ENCODE measurements at places on chromosomes 5 and 9.

- no peak for DNase-seq
These were observed 326.7 kb upstream of the GRAMD2B start for GRCh38 chr5:126096442-126097006.

- peak; percentile 71 for DNase-seq
These were observed 51.9 kb upstream of the ZSWIM6 start for GRCh38 chr5:61280205-61280604.

- no peak for DNase-seq
These were observed 212.0 kb upstream of the KIF2A start for GRCh38 chr5:62093976-62094375.

DNA sequence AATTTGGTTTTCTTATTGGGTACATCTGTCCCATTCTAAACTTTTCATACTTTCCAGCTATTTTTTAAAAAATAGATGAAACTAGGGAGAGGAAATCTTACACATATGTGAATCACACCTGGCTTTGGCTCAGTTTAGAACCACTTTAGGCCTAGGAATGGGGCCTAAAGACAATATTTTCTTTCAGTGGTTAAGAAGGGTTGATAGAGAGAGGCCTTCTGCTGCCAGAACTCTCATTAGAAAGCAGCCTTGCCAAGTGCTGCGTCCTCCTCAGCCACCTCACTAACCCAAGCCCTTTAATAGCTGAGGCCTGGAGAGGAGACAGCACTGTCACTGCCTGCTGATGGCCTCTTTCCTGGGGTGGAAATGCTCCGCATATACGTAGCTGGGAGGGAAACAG lies 167.5 kb downstream of the SAXO1 start:
- DNase-seq, result no peak

DNA sequence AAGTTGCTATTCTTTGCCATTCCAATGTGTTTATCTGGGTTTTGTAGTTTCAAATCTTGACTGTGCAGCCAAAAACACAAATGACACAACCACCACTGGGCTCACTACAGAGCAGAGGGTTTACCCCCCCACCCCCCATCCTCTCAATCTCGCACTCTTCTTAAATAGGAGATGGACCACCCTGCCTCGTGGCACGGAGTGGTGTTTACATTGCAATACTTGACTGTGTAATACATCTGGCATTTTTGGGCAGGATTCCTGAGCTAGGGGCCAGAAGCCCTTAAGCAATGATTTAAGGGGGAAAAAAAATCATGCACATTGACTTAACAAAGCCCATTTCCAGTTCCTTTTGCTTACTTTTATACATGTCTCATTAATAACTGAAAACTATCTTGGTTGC lies 19.0 kb downstream of the PTCH1 start:
- no peak for DNase-seq

GRCh38 chr9:35911690-35912089 lies 2.4 kb downstream of the SPAAR start:
- DNase-seq, result no peak

DNA sequence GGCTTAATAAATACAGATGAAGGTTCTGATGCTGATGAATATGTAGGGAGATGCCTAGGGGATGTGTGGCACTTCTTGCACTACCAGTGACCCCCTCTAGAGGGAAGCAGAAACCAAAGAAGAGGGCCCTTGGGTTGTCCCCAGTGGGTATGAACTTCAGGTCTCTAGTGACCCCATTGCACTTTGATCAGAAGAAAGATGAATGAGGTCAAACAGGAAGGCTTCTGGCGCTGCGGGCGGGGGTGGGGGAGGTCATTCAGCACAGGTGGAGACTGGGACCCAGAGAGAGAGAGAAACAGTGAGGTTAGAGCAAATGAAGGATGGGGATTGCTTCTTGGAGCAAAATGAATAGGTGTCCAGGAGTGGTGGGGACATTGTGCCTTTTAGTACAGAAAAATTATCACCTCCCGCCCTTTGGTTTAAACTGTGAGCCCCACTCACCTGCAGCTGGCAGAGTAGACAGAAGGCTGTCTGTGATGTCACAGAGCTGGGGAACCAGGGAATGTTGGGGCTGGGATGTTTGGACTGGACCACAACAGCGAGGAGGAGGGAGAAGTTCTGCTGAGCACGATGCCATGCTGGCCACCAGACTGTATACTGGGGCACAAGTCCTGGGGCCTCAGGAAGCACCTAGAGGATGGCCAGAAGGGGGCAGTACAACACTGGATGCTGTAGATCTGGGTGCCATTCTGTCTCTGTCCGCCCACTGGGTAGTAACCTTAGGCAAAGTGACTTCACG lies at the start of gene TEX48:
TEX48 (minus strand) TSS at position 599 of the 739 bp plus-strand sequence. CDS start 10,469 bp downstream, outside the sequence.
- peak; percentile 85 for DNase-seq

- DNase-seq, result no peak
These were observed 517.5 kb downstream of the AGTPBP1 start for GRCh38 chr9:85224301-85224700.

GRCh38 chr5:19369048-19369447 lies 619.0 kb downstream of the CDH18 start:
- DNase-seq, result no peak

DNA sequence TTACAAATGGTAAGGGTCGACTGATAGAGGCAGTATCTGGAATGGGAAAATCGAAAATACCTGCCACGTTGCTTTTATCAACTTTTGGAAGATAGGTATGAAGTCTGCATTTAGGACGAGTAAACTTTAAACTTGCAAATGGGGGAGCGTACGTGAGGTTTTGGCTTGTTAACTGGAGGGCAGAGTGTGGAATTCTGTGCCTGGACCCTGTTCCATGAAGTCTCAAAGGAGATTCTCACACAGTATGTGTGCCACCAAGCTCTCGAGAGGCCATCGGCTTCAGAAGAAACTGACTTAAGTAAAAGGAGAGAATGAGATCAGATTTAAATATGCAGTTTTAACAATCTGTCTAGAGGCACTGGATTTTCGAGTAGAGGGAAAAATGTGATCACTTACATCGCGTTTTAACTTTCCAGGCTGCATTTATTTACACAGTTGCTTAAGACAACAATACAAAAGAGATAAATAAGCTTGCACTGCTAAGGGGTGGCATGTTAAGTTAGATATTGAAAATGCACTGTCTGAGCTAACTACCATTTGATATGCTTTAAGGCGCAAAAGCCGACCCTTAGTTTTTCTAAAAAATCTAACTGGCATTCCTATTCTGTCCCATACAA lies 401.6 kb downstream of the EBF1 start:
- DNase-seq, result no peak

DNA sequence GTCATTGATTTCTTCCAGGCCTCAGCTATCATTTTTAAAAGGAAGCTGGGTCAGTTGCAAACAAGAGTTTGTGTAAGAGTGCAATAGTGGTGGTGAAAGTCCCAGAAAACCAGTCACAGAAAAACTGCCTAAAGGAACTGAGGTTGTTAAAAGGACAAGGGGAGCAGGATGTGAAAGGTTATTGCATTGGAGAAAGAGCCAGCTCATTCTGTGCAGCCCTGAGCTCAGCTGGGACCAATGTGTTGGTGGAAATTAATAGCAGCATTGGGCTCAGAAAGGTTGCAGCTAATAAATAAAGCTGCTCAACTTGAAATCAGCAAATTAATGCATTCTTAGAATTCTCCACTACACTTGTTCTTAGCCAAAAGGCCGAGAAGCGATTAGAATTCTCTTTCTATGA lies 34.9 kb downstream of the NREP start:
- no peak for DNase-seq

- no peak for DNase-seq
These were observed 428.1 kb downstream of the ARHGEF28 start for GRCh38 chr5:74054139-74054538.

DNA sequence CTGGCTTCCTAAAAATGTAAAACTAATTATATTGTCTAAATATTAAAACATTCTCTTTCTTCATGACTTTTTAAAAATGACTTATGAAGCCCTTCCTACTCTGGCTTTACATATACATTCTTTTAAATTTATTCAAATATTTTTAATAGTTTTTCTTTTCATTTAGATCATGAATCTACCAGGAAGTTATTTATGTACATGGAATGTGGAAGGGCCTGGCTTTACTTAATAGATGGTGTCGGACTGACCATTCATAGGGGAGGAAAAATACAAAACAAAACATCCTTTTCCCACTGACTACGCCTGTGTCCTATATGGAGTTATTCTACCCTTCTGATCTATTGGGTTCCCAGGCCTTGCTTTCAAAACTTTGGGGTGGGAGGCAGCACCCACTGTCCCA lies 129.8 kb downstream of the MACROH2A1 start:
- DNase-seq, result no peak

- no peak for DNase-seq
These were observed 62.7 kb upstream of the OSMR start for GRCh38 chr5:38783011-38783561.

DNA sequence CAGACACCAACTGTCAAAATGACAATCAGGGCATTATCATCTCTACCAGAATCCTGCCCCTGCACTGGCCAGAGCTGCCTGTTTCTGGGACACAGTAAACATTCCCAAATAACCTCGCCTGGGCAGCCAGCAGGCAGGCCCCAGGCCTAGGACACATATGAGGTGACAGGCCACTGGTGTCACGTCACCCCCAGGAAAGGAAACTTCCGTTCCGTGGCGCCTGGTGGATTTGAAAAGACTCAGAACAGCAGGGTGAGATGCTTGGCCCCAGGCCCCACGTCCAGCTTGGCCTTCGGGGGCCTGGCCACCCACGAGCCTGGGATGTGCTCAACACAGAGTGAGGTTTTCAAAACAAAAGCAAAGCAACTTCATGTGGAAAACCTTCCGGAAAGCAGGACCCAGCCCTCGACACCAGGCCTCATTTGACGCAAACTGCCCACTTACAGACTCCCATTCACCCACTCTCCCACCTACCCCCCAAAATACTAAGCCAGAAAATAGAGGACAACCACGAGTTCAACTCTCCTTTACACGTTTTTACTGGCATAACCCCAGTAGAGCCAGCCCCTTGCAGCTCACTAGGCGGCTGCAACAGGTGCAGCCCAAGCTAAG lies 1.2 kb downstream of the SEMA4D start:
- peak; percentile 37 for DNase-seq

DNA sequence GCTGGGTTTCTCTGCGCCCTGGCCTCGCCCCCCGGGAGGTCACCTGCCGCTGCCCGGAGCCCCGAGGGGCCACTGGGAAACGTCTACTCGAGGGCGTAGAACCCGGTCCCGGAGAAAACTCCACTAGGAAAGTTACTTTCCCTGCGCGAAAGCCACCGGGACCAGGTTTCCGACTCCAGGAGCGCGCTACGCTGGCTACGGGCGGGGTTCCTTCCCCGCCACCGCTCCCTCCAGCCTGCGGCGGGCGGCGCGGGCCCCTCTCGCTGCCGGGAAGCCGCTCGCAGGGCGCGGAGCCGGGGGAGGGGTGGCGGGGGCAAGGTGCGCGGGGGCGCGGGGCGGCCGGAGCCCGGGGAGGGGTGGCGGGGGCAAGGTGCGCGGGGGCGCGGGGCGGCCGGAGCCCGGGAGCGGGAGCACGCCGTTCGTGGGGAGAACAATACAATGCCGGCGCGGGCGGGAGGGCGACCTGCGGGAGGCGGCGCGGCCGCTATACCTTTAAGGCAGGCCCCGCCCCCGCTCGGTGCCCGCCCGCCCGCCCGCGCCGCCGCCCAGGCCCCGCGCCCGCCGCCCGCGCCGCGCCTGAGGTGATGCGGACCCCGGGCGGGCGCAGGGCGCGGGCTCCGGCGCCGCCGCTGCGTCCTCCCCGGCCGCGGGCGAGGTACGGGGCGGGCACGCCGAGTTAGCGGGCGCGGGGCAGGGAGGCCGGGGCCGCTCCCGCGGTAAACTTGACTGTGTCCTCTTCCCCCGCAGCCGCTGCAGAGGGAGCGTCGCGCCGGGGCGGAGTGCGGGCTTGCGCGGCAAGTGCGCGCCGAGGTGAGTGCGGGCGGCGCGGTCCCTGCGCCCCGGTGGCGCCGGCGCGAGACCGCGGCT lies 278.1 kb downstream of the AOPEP start:
- DNase-seq, result no peak

- DNase-seq, result no peak
These were observed 114.9 kb upstream of the ADAMTS16 start for GRCh38 chr5:5025098-5025773.

GRCh38 chr9:124180557-124180956 lies 77.2 kb upstream of the NEK6 start:
- peak; percentile 66 for DNase-seq

DNA sequence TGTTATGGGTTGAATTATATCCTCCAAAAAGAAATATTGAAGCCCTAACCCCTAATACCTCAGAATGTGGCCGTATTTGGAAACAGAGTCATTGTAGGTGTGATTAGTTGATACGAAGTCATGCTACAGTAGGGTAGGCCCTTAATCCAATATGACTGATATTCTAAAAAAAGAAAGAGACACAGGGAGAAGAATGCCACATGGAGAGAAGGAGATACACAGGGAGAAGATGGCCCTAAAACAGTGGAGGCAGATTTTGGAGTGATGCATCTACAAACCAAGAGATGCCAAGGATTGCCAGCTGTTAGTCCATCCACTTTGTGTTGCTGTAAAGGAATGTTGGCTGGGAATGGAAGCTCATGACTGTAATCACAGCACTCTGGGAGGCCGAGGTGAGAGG lies 21.3 kb downstream of the ARRDC3 start:
- DNase-seq, result no peak

- DNase-seq, result peak; percentile 47
These were observed 18.9 kb downstream of the MARCHF11 start for GRCh38 chr5:16160706-16161105.

GRCh38 chr5:87887247-87887646 lies 381.4 kb downstream of the TMEM161B start:
- no peak for DNase-seq

GRCh38 chr9:20022410-20022809 lies 233.6 kb upstream of the SLC24A2 start:
- no peak for DNase-seq

DNA sequence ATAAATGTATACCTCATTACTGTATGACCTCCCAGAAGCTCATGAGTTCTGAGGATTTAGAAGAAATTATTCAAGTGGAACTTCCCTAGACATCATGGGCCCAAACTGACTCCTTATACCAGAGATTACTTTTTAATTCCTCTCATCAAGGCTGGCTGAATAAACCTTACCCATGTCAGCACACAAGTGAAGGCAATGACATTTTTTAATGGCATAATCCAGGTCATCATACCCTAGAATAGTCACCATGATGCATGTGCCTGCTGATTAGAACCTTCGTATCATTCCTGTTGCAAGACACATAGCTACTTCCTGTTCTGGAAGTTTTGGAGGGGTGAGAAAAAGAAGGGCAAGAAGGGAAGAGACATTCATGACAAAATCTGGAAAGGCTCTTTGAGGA lies 49.8 kb upstream of the IFNK start:
- peak; percentile 33 for DNase-seq

DNA sequence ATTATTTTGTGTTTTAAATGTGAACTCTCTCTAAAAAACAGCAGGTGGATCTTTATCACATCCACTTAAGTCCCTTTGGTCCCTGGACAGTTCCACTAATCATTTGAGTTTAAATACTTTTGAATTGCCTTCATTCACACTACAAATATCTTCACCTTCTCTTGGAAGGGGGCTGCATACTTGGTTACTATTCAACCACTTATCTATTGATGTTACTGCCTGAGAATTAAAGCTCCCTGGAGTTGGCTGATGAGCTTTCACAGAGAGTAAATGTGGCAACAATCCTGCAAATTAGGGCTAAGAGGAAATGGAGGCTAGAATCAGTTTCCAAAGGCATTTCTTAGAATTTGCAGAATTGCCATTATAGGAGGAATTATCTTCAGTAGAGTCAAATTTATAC lies 180.4 kb downstream of the ST8SIA4 start:
- DNase-seq, result no peak

All from inflammatory macrophage treated with lipopolysaccharide for 1 hour (primary cell).